ENCODE measurements at places on chromosomes 3 and 15.
A peak's percentile ranks its signal among the peaks of the same experiment; 100 is the strongest.

DNA sequence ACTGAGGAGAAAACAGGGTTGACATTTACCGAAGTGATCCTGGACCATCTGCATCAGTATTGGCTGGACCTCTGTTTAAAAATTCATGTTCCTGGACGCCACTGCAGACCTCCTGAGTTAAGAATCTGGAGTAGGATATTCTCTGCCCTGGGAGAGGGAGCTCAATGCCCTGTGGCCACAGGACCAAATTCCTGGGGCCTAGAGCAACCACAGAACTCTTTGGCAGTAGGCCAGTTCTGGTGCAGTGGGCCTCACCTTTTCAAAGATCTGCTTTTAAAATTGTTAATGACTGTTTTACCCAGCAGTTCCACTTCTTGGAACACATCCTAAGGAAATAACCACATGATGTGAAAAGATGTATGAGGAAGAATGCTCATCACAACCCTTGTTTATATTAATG lies 133.3 kb upstream of the ADPGK start:
- DNase-seq = no peak

- no peak for DNase-seq
Observed at GRCh38 chr3:60276615-60277014, 974.6 kb downstream of the FHIT start.

DNA sequence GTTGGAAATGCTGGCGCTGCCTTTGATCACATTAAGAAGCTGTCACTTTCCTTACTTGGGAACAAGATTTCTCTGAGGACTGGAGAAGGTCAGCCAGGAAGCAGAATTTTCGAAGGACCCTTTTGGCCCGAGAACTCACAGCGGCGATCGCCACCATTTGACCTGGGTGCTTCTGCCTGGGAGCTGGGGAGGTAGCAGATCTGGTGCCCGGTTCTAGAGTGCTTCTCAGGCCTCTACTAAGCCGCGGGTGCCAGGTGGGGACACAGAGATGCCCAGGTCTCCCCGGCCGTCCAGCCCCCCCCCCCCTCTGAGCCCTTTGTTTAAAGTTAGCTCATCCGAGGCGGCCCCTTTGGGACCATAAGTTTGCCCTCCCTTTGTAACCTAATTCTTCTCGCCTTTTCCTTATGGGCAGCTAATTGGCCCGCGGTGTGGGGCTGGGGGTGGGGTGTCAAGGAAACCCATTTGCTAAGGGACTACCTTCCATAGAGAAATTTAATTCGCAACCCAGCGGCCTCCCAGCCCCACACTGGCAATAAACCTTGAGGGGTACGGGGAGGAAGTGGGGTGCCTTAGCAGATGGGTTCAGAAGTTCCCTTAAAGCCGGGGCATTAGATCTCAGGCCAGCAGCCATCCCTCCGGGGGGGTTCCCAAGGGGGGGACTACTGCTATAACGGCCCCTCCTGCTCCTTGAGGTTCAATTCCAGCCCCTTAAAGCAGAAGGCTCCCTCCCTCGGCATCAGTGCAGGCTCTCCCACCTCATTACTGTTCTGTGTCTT lies 1.9 kb downstream of the GATA2 start:
- DNase-seq = no peak

GRCh38 chr3:69927571-69927970 lies 72.0 kb upstream of the SAMMSON start:
- DNase-seq = no peak

DNA sequence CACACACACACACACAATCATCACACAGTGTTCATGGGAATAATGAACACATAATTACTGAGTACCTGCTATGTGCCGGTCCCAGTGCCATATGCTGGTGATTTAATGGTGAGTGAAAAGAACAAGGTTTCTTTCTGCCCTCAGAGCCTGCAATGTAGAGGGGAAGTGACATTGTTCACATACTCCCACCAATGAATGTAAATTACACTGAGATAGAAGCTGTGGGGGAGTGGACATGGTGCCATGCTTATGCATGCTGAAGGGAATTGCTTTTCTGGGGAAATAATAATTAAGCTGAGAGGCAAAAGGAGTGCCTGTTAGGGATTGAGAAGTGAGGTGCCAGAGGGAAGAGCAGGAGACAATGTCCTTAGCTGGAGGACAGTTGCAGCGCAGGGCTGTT lies 175.1 kb downstream of the MFSD1 start:
- no peak for DNase-seq

DNA sequence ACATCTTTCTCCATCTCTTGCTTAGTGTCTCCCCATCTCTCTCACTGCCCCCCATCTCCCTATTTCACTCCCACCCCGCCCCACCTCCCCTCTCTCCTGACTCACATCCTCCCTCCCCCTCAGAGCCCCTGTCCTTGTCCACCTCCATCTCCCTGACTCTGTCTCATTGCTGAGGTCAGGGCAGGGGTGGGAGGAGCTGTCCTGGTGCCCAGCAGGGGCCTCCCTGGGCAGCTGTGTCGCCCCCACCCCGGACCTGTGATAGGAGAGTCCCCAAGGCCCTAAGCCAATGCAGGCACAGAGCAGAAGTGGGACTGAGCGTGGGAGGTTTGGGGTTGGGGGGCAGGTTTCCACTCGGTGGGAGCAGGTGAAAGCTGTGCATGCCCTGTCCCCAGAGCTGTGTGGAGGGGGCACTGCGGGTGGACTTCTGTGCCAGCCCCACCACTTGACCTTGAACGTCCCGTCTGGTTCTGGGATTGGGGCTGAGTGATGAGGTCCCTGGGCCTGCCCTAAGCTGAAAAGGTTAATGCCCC lies 210.8 kb downstream of the TBC1D2B start:
- no peak for DNase-seq

DNA sequence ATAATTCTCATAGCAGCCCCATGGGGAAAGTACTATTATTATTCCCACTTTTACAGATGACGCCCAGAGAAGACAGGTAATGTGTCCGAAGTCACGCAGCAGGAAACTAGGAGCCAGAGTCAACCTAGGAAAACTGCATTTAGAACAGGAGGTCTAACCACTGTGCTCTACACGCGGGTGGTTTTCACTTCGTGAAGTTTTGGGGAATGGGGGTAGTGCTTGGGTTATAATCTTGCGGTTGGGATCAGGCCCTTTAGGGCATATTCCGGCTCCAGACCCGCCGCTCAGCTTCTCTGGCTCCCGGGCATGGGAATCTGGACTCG lies 5.2 kb downstream of the TPM1 start:
- no peak for DNase-seq

- DNase-seq = no peak
Observed at GRCh38 chr3:189896533-189896932, 224.2 kb downstream of the P3H2 start.

GRCh38 chr15:66770518-66771350 lies 68.7 kb downstream of the SMAD6 start:
- no peak for DNase-seq

GRCh38 chr15:62306851-62307504 lies 141.9 kb upstream of the C2CD4B start:
- peak; percentile 24 for DNase-seq

DNA sequence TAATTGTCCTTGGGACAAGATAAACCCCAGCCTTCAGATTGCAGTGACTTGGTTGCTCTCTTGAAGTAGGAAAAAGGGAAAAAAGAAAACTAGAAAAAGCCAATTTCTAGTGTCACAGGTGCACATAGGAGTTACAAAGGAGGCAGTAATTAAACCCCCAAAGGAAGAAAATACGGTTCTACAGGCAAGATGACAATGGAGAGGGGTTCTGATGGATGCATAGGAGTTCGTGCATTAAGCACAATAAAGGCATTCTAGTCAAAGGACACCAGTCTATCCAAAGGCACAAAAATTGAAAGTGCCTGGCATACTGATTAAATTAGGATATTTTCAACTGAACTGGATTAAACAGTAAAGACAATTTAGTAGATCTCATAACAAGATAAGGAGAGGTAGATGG lies 31.6 kb upstream of the MTMR14 start:
- no peak for DNase-seq

DNA sequence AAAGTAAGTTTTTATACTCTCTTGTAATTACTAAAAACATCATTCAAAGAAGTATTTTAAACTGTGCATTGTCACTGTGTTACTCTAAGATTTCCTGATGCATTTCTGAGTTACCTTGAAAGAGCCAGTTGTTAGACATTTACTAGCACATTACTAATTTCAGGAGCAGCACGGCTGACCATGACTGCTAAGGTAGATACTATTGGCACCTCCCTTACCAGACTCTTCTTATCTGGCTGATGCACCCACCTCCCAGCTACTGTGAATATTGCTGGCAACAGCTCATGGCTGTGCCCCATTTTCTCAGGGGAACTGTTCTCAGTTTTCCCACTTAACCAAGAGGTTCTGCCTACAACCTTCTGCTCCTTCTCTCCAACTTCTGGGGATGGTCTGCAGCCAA lies 29.4 kb downstream of the COL6A5 start:
- DNase-seq = no peak

DNA sequence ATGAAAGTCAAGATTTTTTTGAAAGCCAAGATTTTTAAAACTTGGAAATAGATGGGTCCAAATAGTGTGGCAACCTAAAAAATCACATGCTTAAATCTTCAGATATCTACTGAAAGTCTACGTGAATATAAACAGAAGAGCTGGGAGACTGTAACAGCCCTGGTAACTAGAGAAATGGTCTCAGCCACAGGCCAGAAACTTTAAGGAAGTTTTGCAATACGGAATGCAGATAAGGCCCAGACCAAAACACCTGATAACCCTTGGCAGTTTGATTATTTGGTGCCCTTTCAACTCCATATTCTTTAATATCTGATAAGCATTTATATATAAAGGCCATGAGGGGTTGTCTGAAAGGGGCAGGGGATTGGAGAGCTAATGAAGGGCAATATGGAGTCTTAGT lies 537.3 kb upstream of the TGFBR2 start:
- DNase-seq = no peak

- DNase-seq = no peak
Observed at GRCh38 chr3:40071683-40072238, 237.7 kb upstream of the EIF1B start.

DNA sequence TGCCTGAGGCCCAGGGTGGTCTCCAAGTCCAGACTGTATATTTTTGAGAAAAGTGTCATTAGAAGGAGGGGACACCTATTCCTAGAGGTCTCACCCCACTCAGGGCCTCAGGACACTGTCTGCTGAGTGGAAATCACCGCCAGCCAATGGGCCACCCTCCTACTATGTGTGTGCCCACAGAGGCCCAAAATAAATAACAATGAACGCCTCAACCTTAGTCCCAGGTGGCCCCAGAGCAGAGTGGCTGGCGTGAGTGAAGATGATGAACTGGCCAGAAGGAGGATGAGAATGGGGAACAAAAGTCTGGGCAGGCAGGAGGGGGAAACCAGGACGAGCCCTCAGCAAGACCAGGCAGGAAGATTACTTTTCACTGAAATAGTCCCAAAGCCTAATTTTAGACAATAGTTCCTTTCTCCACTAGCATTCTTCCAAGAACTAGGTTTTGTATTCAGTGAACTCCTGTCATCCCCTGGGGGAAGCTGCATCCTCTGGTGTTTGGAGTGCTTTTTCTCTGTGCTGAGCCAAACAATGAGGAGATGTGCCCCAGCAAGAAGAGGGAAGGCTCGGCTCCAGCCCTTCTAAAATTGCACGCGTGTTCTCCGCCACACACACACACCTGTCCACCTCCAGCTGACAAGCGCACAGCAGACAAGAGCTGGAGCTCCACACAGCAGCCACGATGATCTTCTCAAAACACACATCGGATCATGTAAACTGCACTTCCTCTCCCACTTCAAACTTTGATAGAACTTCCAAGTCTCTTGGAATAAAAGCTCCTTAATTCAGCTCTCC lies 72.2 kb downstream of the ADCY5 start:
- no peak for DNase-seq

DNA sequence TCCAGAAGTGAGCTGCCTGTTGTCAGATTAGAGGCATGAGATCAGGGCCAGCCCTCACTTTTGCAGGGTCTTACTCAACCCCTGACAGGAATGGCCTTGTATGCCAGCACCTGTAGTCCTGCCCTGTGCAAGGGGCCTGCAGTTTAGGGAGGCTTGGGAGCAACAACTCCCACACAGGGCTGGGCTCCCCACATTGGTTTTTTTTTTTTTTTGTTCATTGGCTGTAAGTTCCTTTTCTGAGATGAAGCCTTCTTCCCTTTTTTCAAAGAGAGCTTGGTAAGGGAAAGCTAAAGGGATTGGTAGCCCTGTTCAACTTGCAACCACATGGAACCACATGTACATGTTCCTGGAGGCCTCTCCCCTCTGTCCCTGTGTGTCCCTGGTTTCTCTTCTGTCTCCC lies 46.4 kb downstream of the TNFAIP8L3 start:
- no peak for DNase-seq

- no peak for DNase-seq
Observed at GRCh38 chr3:141898908-141899307, 22.5 kb downstream of the ATP1B3 start.

DNA sequence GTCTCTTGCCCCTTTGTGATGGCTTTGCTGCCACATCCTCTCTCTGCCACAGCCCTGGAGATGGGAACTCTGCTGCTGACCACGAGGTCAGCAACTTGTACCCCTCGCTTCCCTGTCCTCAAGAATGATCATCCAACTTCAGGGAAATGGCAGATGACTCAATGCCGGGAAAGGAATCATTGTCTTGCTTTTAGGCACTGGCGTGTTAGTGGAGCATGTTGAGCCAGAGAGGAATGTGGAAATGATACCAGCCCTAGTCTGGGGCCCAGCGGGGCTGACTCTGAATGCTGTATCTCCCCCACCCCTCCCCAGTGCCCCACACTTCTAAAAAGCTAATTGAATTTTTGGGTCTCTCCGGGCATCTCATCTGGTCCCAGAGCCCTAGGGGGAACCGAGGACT lies 184.9 kb upstream of the BHLHE40 start:
- no peak for DNase-seq

DNA sequence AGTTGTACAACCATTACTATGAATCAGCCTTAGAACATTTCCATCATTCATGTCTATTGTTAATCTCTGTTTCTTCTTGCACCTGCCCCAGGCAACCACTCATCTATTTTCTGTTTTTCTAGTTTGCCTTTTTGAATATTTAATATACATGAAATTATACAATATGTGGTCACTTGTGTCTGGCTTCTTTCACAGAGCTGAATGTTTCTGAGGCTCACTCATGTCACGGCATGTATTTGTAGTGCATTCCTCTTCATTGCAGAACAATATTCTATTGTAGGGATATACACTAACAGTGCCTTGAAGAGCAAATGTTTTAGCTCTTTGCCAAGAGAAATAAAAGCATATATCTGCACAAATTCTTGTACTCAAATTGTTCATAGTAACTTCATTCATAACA lies 32.9 kb downstream of the CERS3 start:
- DNase-seq = no peak

GRCh38 chr15:70321172-70321819 lies 223.6 kb upstream of the TLE3 start:
- DNase-seq = no peak

- no peak for DNase-seq
Observed at GRCh38 chr15:25056484-25057425, 102.0 kb downstream of the SNRPN start.

DNA sequence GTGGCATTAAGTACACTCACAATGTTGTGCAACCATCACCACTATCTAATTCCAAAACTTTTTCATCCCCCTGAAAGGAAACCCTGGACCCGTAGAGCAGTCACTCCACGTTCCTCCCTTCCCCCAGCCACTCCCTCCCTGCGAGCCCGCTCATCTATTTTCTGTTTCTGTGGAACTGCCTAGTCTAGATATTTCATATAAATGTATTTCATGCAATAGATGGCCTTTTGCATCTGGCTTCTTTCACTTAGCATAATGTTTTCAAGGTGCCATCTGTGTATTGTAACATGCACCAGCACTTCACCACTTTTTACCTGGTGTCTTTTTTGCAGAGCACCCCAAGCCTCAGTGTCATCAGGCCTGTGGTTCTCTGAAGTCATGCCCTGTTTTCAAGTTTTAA lies 10.7 kb downstream of the CGNL1 start:
- DNase-seq = no peak

GRCh38 chr3:107767897-107768605 lies 245.3 kb downstream of the BBX start:
- no peak for DNase-seq

- no peak for DNase-seq
Observed at GRCh38 chr3:59595830-59596229, 546.0 kb upstream of the CFAP20DC start.

Data from CMK (cell line).